Activated naive CD8-positive, alpha-beta T cell treated with anti-CD3 and anti-CD28 coated beads, Interleukin-2, amount 50 U/mL, for 16 hours (primary cell): ENCODE measurements at places on chromosomes 6 and 20.

DNA sequence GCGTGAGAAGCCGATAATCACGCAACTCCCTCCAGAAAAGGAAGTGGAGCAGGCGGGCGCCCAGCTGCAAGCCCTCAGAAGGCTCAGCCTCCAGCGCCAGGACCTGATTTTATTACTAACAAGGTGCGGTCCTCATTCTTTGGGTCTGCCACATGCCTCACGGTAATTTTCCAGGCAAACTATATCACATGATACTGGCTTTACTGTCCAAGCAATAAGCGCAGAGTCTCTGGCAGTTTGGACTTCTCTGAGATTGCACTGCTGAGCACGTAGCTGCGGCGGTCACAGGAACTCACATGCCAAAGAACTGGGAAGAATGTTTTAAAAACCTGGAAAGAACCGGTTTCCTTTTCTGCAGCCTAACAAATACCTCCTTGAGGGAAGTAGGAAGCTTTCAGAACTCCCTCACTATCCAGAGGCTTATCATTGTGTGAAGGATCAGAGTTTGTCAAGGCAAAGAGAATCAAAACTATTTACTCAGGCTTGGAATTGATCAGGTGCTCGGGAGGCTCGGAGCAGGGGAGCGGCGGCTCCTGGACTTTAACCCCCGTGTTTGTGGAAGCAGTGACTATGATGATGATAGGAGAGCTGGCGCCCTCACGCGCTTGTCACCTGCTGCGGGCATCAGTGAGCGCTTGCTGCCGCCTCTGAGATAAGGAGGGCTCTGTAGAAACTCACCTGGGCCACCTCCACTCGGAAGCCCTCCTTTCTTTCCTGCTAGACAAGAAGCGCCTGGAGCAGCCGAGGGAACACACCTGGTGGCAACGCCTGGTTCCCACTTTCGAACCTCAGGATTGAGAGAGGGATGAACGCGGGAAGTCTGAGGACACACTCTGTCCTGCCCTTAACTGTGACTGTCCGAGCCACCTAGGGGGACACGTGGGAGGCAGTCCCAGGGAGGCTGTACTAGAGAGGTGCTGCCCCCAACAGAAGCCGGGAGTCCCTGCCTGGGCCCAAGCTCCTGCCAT, 27.2 kb upstream of the SYNJ2 start:
- DNase-seq, result no peak

DNA sequence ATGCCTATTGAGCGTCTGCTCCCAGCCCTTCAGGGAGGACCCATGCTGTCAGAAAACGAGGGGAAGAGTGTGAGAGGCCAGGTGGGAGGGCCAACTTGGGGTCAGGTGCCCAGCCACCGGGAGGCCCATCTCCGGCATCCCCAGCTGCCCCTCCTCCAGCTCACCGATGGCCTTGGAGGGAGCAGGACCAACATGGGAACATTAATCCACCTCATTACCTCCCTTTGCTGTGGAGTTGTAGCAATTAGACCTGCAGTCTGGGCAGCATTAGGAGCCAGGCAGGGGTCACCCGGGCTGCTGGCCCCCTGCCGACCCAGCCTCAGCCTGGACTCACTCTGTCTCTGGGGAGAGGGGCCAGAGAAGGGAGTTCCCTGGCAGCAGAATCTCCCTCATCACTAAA, 25.1 kb downstream of the DLGAP4 start:
- DNase-seq, result no peak

DNA sequence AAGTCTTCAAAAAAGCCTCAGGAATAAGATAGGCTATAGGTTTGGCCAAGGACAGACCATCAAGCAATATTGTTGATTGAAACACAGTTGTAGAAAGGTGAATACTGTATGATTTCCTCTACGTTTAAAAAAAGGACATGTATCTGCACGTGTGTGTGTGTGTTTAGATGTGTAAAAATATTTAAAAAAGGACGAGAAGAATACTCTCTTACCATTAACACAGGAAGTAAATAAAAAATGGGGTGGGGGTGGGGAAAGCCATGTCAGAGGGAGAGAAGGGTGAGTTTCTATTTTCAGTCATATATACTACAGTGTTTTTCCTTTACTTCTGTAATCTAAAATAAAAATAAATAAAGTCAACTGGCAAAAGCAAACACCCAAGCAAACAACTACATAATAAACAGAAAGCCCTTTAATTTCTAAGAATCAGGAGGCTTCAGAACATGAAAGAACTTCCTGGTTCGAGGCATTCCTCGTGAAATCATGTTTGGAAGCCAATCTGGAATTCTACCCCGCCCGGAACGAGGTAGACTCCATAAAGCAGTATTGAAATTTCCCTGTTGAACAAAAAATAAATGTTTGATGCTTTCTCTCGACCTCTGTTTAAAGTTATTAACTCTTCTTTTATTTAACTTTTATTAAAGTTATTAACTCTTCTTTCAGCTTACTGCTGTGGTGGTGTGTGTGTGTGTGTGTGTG, 158.1 kb upstream of the ZNF217 start:
- DNase-seq, result no peak

GRCh38 chr6:55047451-55048044, 126.8 kb upstream of the HCRTR2 start:
- no peak for DNase-seq

GRCh38 chr6:8219352-8219943, 117.1 kb upstream of the EEF1E1 start:
- no peak for DNase-seq

GRCh38 chr6:38485488-38485887, 154.2 kb downstream of the BTBD9 start:
- DNase-seq, result no peak
